ENCODE measurements at places on chromosomes 3 and 15.

DNA sequence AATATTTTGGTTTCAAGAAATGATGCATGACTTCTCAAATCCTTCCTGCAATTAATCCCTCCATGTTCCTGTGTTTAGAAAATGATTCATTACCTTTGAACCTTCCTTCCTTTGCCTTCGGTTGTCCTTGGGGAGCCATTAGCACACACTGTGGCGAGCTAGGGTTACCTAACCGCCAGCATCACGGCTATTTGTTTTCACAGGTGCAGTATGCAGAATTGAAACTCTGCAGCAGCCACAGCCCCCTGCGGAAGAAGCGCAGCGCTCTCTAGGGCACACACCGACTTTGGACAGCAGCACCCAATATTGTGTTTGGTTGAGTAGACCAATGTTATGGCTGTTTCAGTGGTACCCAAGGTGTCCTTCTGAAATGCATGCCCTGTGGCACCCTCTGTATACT lies 247.4 kb downstream of the MCTP2 start:
- DNase-seq, result no peak

- DNase-seq, result no peak
Observed at GRCh38 chr15:52745326-52746161, 44.6 kb downstream of the ONECUT1 start.

GRCh38 chr3:155078711-155079467 lies 1.2 kb upstream of the MME start:
- no peak for DNase-seq

DNA sequence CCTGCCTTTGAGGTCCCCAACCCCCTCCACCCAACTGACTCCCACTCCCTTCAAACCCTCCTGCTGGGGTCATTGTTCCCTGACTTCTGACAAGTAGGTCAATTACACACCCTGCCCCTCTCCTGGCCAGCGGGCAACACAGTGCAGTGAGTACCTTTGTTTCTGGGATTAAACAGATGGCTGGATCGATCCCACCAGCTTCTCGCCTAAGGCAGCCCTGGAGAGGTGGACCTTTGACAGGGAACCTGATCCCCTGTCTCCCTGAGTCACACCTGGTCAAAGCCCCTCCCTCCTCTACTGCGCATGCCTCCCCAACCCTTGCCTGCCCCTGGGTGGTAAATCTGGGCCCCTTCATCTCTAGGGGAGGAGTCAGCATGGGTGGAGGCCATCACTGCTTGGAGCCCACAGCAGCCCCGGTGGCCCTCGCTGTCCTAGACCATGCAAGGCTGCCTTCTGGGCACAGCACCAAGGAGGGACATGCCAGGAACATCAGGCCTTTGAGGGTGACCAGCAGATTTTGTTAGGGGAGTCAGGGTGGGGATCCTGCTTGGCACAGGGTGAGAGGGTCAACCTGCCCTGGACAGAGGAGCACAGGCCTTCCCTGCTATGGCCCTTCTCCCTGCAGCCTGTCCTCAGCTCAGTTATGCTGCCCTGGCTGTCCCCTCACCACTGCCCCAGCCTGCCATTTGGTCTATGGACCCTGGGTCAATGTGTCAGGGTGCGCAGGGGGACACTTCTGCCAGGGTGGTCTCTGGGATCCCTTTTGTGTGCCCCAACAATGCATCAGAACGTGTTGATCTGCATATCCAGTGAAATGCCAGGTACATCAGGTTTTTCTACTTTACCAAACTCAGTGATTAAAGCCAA lies 9.8 kb upstream of the PRR23E start:
- DNase-seq, result no peak

GRCh38 chr15:81955382-81956062 lies 90.3 kb downstream of the MEX3B start:
- no peak for DNase-seq

GRCh38 chr3:60781935-60782334 lies 469.3 kb downstream of the FHIT start:
- no peak for DNase-seq

DNA sequence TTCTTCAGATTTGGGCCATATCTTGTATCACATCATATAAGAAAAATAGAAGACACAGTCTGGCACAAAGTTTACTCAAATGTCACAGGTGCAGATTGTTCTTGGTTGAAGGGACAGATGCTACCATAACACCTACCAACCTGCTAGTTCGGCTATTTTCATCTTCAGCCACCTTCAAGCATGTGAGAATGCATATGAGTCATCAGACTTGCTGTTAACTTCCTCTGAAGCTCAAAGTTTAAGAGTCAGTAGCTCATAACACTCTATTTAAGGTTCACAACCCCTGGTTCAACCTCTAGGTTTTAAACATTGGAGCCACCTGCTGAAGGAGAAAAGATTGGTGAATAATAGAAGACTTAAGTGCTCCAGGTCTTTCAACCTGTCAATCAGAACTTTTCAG lies 522.8 kb downstream of the NLGN1 start:
- DNase-seq, result peak; percentile 91

DNA sequence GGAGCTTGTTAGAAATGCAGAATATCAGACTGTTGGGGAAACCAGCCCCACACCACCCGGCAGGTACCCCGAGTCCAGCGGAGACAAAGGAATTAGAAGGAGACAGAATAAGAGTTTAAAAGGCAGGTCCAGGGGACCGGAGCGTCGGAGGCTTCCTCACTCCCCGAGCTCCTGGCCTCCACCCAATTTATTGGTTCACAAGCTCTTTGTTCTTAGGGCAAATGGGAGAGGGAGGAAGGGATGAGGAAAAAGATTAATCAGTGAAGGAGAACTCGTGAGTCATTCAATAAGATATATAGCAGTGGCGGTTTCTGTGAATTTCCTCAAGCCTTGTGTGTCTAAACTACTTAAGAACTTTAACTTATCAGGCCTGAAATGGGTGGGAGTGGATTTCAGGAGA lies 32.1 kb upstream of the WDR72 start:
- DNase-seq, result peak; percentile 87

- DNase-seq, result no peak
Observed at GRCh38 chr15:69105451-69105985, 54.9 kb upstream of the GLCE start.

DNA sequence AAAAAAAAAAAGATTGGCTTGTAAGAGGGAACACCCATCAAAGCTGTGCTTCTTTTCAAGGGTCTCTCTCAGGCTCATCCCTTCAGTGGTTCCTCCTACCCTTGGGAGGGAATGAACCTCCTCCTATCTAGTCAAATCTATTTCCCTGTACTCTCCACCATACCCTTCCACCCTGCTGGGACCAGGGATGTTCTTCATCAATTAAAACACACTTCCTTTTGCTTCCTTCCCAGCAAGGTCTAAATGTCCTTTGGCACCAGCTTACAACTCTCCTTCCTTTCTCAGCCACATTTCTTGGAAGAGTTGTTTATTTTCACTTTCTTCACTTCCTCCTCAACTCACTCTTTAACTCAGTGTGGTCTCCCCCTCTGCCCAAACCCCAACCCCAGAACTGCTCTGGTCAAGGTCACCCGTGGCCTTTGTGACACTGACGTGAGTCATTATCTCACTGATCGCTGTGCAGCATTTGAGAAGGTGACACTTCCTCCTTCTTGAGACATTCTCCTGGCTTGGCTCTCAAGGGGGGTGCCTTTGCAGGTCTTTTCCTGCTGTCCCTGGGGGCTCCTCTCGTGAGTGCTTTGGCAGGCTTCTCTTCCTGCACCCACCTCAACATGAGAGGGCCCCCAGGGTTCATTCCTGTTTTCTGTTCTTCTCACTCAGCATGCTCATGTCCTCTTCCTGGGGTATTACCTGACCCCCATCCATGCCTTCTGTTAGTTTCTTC lies 210.5 kb upstream of the TLE3 start:
- DNase-seq, result no peak

- DNase-seq, result peak; percentile 45
Observed at GRCh38 chr3:162721736-162722135, 1225.1 kb downstream of the OTOL1 start.
